SW 1271 (cell line): ENCODE measurements at places on chromosomes 3 and 15.

- peak; percentile 35 for DNase-seq
Observed at GRCh38 chr3:170745211-170745718, 124.7 kb downstream of the RPL22L1 start.

DNA sequence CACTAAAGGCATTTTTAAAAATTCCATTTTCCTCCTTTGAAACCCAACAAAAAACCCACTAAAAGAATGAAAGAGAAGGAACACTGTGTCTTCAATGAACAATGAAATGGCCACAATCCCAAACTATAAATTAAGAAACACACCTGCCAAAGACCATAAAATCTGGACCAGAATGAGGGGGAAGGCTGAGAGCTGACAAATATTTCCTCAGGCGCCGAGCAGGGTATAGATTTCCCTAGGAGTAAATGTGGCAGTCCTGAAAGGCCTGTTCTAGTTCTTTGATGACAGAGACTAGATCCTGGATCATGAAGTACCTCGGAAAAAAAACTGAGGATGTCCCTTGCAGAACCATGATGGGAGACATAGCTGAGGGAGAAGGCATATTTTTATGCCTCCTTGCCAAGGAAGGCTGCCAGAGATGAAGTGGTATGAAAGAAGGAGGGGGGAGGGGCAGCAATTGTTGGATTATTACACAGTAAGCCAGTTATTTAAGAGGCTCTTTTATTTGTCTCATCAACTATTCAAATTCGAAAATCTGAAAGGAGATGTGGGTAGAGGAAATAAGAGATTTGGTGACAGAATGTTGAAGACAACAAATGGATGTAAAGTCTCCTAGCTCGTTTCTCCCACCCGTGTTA lies 275.3 kb upstream of the GOLGA6L4 start:
- DNase-seq = no peak

DNA sequence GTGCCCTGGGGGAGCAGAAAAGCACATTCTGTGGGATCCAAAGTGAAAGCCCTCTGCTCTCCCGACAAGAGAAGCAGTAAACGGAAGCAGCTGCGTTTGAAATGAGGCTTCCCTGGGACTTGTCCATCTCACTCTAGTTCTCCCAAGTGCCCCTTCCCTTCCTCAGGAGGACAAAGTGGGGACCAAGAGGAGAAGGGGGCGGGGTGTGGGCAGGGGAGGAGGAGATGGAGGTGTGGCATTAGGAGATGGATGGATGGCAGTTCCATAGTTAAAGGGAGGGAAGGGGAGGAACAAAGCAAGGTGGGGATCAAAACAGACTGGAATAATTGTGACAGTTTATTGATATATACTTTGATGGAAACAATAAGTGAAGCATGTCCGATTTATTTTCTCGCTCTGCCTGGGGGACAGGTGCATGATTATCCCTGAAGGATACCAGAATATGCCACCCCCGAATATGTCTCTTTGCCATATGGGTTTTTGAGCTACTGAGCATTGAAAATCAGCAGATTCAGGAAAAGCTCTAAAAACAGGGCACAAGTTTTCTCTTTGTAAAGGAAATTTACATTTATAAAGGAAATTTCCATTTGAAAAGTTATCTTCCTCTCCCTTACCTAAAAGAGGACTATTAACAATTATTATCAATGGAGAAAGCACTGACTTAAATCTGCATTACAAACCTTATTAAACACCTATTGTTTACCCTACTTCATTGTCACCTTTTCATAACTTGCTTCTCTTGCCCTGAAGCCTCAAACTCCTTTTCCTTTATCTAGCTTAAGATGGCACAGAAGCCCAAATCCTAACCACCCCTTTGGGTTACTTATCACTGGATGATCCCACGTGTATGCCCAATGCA lies 58.9 kb upstream of the DAZL start:
- no peak for DNase-seq

GRCh38 chr3:41178576-41178975 lies 20.7 kb upstream of the CTNNB1 start:
- no peak for DNase-seq

DNA sequence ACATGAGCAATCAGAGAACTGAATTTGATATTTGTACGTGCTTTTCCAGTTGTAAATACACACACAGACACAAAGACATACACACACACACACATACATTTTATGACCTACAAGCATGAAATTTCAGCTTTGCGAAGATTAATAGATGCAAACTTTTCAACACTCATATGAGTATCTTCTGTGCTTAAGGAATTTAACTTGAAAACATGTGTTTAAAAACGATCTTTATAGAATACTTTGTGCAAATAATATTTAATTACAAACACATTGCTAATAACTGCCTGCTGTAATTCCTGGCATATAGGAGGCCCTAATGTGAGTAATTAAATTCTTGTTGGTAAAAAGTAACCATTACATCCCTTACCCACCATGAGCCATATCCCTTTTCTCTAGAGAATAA lies 107.7 kb upstream of the PLSCR5 start:
- DNase-seq = no peak

DNA sequence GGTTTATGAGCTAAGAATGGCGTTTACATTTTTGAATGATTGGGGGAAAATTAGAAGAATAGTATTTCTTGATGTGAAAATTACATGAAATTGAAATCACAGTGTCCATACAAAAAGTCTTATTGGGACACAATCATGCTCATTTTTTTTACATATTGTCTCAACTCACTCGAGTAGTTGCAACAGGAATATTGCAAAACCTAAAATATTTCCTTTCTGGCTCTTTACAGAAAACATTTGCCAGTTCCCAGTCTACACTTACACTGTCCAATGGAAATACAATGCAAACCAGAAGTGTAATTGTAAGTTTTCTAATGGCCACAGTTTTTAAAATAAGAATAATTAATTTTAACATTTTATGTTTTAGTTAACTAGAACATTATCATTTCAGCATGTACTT lies 137.8 kb downstream of the SAMMSON start:
- no peak for DNase-seq

DNA sequence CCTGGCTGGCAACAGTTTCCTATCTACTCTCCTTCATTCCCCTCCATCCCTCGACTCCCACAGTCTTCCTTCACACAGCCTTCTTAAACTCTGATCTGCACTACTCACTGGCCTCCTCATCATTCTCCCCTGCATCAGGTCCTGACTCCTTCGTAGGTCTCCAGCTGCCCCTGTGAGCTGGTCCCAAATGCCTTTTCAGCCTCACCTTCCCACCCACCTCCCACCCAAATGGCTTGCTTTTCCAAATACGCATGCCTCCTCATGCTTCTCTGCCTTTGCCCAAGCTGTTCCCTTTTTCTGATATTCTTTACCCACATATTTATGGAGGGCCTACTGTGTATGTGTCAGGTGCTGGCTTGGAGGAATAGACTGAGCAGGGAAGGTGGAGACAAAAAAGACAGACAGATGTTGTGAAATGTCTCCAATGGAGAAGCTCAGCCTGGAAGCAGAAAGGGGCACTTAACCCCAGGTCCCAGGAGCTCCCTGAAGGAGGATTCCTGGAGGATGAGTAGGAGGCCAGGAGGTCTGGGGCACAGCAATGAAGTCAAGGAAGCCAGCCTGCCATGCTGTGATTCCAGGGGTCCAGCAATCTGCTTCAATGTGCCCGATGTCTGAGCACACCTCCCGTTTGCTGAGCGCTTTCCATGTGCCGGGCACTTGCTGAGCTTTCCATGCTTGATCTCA lies 252.2 kb downstream of the SHQ1 start:
- DNase-seq = no peak

DNA sequence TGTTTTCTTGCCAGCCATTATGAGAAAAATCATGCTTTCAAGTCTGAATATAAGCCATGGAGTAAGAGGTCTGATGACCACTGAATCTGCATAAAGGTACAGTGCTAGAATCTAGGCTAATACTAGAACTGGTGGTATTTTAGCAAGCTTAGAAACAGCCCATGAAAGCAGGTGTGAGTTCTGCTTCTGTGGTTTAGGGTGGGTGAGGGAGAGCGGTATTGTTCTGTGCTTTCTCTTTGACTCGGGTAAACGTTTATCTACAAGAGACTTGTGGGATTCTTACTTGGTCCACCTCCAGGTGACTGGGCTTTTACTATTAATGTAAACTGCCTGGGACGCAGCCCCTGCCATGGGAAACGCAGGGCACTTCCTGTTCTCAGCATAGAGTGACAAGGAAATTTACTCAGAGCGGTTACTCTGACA lies 55.2 kb downstream of the PGPEP1L start:
- DNase-seq = no peak

GRCh38 chr3:115996420-115997108 lies 373.3 kb downstream of the GAP43 start:
- no peak for DNase-seq

- no peak for DNase-seq
Observed at GRCh38 chr3:175486255-175486654, 627.1 kb downstream of the NAALADL2 start.

- no peak for DNase-seq
Observed at GRCh38 chr15:38672273-38672672, 107.7 kb upstream of the RASGRP1 start.

DNA sequence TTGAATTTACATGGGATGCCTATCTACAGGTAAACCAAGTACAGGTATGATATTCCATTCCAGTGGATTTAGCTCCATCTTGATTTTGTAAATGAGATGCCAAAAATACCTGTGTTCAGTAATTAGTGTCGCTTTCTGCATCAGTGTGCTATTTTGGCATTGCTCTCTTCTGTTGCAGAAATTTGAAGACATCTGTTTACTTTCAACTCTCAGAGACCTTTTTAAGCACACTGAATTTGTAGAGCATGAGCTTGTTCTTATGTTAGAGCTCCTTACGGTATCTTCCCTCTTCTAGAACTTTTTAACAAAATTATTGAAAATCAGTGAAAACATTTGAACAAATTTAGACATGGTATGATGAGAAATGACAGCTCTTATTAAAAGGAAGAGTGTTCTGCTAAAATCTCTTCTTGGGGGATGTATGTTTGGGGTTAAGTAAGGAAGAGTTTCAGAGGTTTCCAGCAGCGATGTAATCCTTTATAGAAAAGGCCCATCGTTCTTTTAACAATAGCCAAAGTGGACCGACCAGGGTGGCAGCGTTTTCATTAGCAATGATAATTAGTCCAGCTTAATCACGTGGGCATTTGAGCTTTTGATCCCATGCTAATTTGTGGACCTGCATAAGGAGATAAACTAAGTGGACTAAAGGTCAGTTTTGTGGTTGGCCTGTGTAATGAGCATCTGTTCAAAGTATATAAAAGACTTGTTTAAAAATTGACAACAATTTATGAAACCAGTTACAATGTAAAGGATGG lies 385.4 kb downstream of the PTPRG start:
- no peak for DNase-seq

DNA sequence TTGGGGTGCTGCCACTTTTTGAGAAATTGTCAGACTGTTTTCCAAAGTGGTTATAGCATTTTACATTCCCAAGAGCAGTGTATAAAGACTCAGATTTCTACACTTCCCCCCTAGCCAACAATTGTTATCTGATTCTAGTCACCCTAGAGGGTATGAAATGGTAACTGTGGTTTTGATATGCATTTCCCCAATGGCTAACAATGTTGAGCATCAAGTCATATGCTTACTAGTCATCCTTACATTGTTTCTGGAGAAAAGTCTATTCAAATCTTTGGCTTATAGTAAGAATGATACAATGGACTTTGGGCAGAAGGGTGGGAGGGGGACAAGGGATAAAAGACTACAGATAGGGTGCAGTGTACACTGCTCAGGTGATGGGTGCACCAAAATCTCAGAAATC lies 73.3 kb downstream of the CSNK1G1 start:
- no peak for DNase-seq

GRCh38 chr3:40847551-40847992 lies 322.8 kb downstream of the ZNF621 start:
- DNase-seq = no peak

GRCh38 chr15:62883938-62884479 lies 158.5 kb upstream of the TPM1 start:
- no peak for DNase-seq

GRCh38 chr3:56145410-56145809 lies 322.9 kb downstream of the ERC2 start:
- DNase-seq = no peak

DNA sequence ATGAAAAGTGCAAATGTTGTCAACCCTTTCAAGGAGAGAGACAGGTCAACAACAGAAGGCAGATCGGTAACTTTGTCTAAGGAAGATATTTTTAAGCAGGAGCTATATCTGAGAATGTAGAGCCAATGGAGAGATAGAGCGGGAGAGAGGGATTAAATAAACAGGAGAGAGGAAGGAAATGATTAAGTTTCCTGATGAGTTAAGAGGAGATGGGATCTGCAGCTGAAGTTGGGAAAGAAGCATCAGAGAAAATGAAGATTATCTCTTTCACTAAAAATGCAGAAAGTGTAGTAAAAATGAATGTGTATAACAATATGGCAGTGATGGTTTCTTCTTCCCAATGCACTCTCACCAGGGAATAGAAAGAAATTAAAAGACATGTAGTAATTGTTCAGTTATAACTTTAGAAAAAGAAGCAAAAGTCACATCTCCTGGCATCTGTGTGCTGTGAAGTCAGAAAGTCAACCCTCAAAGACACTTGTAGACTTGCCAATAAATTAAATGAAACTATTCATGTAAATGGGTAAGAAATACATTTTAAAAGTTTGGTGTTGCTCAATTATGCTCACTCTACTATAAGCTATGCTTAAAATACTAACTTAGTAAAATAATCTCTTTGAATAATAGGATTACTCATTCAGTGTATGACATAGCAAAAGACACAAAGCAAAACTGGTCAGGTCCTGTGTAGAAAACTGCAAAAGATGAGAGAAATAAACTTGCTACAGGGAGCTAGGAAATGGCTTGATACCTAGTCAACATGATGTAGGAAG lies 264.6 kb downstream of the ZIC4 start:
- DNase-seq = no peak

GRCh38 chr3:113054552-113054951 lies 63.8 kb downstream of the GTPBP8 start:
- no peak for DNase-seq

- peak; percentile 62 for DNase-seq
Observed at GRCh38 chr15:74036271-74037170, 42.0 kb downstream of the PML start.
